Thoracic aorta endothelial cell (primary cell): ENCODE measurements at places on chromosomes 2 and 18. TPM values are rescaled to one million over a fixed set of nuclear protein-coding genes. Genes with fewer than 3 reads are reported as not detected.

EMILIN1 gene
- 7.6 and 9.8 TPM in 2 replicates for total RNA-seq

ANO7 gene
- 0.93 and 1.7 TPM in 2 replicates for total RNA-seq

VAMP5 gene
- total RNA-seq, result 47.5 and 56.0 TPM in 2 replicates

LBX2 gene
- total RNA-seq, result 3.2 and 3.5 TPM in 2 replicates

PIEZO2 gene
- total RNA-seq, result 0.29 and 31.0 TPM in 2 replicates

FKBP7 gene
- total RNA-seq, result 25.0 and 25.5 TPM in 2 replicates

PAX3 gene
- total RNA-seq, result not detected in 2 replicates
